ENCODE measurements at places on chromosomes 1 and 21. TPM values are rescaled to one million over a fixed set of nuclear protein-coding genes. Genes with fewer than 3 reads are reported as not detected.

The SLC2A5 gene
- total RNA-seq, result not detected

The CLCA4 gene
- not detected for total RNA-seq

The GPR153 gene
- 3.0 TPM for total RNA-seq

The NBPF15 gene
- 19.0 TPM for total RNA-seq

The ATP13A2 gene
- 12.8 TPM for total RNA-seq

The BGLAP gene
- total RNA-seq, result not detected

The AJAP1 gene
- 0.15 TPM for total RNA-seq

The OR2T29 gene
- total RNA-seq, result not detected

The KDM5B gene
- 21.9 TPM for total RNA-seq

The TTLL10 gene
- total RNA-seq, result not detected

The THEMIS2 gene
- total RNA-seq, result 10.3 TPM

The ARHGAP29 gene
- 24.2 TPM for total RNA-seq

The CAPN9 gene
- not detected for total RNA-seq

The AMY2A gene
- total RNA-seq, result not detected

The RIPPLY3 gene
- total RNA-seq, result not detected

The ANGPTL3 gene
- total RNA-seq, result not detected

The C4BPA gene
- not detected for total RNA-seq

The OPRD1 gene
- not detected for total RNA-seq

The MMEL1 gene
- not detected for total RNA-seq

The TMEM125 gene
- total RNA-seq, result not detected

The EVA1B gene
- total RNA-seq, result 319 TPM

The AKNAD1 gene
- not detected for total RNA-seq

The UQCRHL gene
- 0.89 TPM for total RNA-seq

Data from bronchus fibroblast of lung (primary cell).